NCI-H187 treated with DMSO at 0.1 percent for 48 hours (cell line): ENCODE measurements at places on chromosomes 4 and X.

- DNase-seq, result no peak
Observed at GRCh38 chr4:52780206-52780605, 29.0 kb upstream of the ERVMER34-1 start.

GRCh38 chrX:39309018-39309635, 507.9 kb downstream of the MID1IP1 start:
- DNase-seq, result no peak

- no peak for DNase-seq
Observed at GRCh38 chr4:23485801-23486200, 404.0 kb downstream of the PPARGC1A start.

GRCh38 chrX:66635360-66635759, 3.5 kb downstream of the EDA2R start:
- no peak for DNase-seq

DNA sequence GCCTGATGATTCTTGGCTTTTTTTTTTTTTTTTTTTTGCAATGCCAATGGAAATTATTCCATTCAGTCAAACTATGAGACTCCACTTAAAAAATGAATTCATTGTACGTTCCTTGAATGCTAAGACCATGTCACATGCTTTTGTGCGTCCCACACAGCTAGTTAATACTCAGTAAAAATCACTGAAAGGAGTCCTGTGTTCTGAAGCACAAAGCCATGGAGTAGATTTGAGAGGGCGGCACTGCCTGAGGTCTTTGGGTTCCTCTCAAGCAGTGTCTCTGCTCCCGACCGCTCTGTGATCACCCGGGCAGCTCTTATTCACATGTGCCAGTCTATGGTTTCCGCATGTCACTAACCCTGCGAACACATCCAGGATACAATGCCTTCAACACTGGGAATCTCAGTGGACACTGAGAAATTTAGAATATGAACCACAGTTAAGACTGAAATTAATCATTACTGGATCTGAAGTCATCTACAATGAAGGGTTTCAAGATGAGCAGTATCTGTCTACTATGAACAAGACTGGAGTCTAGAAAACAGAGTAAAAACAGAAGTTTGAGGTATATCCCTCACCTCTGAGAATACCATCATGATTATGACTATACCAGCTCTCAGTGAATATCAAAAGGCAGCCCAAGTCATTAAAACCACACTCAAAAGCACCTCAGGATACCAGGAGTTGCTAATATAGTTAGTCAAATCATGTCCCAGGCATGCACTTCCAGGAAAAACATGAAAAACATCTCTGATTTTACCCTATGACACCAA, 193.0 kb downstream of the MGST2 start:
- DNase-seq, result no peak

GRCh38 chrX:29724316-29724715, 491.0 kb upstream of the MAGEB2 start:
- DNase-seq, result no peak

- DNase-seq, result no peak
Observed at GRCh38 chr4:16862697-16863096, 35.7 kb downstream of the LDB2 start.

DNA sequence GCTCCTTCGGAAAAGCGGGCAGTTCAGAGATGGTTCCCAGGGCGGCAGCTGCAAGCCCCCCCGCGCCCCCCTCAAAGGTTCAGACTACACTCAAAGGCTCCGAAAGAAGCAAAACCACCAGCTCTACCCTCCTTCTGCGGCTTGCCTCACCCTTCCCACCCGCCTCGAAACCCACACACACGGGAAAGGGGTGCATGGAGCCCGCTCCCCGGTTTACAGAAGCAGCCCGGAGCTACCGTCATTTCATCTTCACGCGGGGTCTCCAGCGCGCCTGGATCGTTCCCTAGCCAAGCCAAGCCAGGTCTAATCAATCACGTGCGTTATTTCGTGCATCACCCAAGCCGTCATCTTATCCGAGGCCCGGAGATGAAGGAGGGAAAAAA, 1.2 kb downstream of the NLGN4X start:
- no peak for DNase-seq

DNA sequence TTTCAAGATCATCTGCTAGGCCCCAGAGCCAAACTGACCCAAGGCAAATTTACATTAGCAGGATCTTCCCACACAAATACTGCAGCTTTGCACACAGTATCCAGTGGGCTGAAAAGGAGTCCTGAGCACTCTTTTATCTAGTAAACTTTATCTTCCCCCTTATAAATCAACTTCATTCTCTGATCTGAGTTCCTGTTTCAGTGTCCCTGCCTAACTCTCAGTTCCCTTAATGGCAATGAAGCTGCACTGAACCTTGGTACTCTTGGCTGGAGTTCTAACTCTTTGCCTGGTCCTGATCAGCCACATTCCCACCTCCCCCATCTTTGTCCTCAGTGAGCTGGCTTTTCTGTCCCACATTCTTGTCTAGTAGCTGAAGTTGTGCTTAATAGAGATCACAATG, 37.4 kb downstream of the EDA2R start:
- DNase-seq, result no peak

DNA sequence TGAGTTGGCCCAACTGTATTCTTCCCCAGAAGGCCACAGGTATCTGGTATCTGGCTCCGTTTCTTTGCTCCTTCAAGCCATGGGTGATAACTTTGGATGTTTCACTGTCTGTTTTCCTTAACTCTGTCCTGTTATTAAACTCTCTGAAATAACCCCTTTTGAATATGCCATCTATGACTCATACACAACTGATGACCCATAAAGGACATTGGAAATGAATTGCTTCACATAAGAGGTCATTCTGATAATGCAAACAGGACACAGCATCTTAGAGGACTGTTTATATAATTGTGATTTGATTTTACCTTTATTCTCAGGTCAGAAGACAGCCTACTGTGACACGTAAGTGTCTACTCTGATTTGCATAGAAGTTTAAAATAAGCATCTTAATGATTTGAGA, 227.7 kb downstream of the VEGFC start:
- no peak for DNase-seq

DNA sequence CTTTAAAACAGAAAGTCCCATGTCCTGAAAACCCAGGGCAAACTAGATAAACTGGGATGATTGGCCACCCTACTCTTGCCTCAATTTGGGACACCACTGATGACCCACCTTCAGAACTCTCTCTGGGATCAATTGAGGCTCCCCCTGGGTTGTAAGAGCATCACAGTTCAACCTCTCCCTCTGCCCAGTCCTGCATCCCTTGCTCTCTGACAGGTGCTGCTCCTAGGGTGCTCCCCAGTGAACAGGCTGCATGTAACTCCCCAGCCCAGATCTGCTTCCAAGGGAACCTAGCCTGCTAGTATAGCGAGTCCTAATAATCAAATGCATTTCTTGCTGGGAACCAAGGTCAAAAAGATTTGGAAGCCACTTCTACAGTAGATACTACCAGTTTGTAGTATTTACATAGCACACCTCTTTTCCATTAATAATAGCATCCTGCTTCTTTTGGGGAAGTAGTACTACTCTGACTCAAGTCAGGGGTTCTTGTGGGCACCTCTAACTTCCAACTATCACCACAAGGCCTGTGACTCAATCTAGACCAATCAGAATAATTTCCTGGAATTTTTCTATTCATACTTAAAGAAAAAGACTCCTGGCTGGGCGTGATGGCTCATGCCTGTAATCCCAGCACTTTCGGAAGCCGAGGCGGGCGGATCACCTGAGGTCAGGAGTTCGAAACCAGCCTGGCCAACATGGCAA, 42.1 kb upstream of the SPINK2 start:
- DNase-seq, result no peak

GRCh38 chr4:189304167-189304566, 636.5 kb upstream of the FRG1 start:
- DNase-seq, result no peak

DNA sequence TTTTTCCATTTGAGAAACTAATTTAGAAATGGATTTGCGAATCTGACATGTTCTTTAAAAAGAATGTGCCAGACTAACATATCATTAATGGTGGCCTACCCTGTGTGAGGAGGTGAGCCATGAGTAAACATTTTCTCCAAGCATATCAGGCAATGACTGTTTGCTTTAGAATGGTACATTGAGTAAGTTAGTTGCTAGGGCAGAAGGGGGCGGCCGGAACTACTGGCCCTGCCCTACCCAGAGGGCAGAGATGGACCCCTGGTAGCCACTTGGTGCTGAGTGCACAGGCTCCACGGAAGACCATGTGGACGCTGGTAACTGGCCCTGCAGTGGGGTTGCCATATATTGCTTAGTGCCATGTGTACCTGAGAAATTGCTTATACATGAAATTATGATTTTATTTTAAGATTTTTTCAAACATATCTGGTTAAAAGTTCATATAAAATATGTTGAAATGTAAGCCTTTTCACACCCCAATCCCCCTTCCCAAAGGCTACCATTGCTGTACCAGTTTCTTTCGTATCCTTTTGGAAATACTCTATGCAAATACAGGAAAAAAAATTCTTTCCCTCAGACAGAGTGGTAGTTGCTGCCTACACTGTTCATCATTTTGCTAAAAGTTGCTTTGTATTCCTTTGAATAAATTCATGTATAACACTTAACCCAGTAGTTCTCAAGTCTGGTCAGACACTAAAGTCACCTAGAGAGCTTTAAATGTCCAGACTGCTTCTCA, 8.8 kb downstream of the FNIP2 start:
- no peak for DNase-seq

- no peak for DNase-seq
Observed at GRCh38 chr4:46505131-46505530, 115.2 kb upstream of the GABRA2 start.

GRCh38 chr4:83371235-83371634, 36.6 kb upstream of the HPSE start:
- DNase-seq, result no peak

DNA sequence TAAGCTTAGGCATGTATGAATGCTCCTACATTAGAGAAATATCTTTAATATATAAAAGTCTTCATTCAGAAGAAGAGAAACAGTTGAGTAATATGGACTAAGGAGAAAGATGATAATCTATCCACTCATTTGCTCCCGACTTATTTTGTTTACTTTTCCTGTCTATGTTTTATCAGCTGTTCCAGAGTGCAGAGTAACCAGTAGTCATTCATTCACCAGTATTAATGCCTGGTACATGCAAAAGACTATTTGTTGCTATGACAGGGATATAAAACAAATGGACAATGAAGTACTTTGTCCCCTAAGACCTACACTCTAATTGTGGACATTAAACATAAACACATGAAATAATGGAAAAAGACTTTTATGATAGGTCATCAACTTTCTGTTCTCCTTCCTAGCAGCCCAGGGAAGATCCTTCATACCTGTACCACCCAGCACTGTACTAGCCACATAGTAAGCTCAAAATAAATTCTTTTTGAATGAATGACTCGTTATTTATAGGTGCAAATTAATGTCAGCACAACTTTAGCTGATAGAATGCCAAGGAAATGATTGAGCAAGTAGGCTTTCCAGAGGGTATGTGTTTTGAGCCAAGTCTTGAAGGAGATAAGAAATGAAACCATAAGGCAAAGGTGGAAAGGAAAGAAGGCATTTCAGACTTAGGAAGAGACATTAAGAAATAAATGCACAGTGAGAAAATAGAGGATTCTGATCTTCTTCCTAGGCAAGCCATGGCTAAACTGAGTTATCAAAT, 45.0 kb upstream of the IL13RA1 start:
- no peak for DNase-seq

GRCh38 chr4:340011-340410, 2.4 kb downstream of the ZNF141 start:
- no peak for DNase-seq
